ENCODE measurements at places on chromosomes 16 and 17.

DNA sequence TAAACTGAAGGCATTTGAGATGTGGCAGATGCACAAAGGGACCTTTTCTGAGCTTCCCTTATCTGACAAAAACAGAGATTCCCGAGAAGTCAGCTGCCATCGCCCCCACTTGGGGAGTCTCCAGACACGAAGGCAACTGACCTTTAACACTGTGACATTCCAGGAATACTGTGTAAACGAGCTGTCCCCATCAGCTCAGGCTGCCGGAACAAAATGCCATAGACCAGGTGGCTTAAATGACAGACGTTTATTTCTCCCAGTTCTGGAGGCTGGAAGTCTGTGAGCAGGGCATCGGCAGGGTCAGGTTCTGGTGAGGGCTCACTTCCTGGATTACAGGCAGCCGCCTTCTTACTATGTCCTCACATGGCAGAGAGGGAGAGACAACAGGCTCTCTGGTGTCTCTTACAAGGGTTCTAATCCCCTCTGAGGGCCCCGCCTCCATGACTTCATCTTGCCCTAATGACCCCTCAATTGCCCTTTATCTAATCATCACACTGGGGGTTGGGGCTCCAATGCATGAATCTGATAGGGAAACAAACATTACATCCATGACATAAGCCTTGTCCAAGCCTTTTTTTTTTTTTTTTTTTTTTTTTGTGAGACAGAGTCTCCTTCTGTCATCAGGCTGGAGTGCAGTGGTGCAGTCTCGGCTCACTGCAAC is 178.5 kb upstream of the RPL38 start:
- no peak for DNase-seq

DNA sequence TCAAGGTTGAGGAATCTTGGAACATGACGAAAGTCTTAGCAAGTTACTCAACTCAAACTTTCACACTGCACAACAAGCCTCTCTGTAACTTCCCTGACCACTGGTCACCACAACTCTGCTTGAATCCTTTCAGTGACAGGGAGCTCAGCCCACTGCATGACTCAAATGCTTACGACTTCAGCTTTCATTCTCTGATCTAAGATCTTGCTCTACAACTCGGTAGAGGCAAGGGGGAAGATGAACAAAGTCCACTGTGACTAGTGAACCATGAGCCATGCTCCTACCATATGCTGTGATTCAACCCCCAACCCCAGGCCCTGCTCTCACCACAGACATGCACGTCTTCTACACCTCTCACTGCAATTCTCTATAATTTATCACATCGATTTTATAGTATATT is 160.9 kb downstream of the SLC39A11 start:
- DNase-seq: no peak

GRCh38 chr16:60337671-60338070 is 1603.6 kb upstream of the GOT2 start:
- DNase-seq: no peak

- no peak for DNase-seq
Observed at GRCh38 chr16:50709980-50710379, 16.6 kb downstream of the NOD2 start.

- no peak for DNase-seq
Observed at GRCh38 chr17:78960928-78961327, 18.8 kb downstream of the LGALS3BP start.

DNA sequence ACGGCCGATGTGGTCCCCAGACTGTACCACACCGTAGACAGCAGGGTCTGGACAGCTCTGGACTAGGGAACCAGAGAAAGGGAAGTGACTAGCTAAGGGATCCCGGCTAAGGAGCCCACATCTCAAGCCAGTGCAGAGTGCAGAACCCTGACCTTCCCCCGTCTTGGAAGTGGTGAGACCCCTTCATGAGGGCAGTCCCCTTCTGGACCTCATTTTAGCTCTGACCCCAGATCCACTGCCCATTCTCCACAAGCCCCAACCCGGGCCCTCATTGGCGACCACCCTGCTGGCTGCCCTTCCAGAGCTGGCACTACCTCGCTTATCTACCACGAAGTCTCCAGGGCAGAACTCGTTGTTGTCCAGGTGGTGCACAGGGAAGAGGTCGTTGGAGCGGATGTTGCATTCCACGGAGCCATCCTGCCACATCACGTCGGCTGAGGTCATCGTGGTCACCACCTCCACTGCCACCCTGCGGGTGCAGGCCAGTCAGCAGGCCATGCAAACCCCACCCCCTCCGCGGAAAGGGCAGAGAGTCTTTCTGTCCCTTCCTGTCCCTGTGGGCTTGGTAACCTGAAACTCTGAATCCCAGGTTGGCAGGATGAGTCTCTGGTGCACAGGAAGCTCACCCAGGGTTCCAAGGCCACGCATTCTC is 14.2 kb downstream of the SPHK1 start:
- no peak for DNase-seq

DNA sequence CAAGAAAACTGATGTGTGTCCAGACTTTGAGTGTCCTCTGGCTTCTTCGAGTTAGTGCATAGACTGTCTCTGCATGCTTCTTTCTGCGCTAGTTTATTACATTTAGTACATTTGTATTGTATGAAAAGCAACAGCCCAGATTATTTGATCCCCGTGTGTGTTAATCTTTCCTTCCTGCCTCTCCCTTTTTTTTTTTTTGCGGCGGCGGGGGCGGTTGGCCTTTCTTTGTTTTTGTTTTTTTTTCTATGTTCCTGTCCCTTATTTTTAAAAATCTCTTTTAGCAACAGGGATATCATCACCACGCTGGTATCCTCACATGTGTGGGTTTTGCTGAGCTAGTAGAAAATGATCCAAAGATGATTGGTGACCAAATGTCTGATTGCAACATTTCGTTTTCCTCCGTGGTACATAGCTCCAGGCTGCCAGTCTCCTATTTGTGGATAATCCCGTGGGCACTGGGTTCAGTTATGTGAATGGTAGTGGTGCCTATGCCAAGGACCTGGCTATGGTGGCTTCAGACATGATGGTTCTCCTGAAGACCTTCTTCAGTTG is 9.4 kb downstream of the SCPEP1 start:
- DNase-seq: no peak

GRCh38 chr16:89138843-89139520 is 32.6 kb upstream of the CDH15 start:
- DNase-seq: no peak

DNA sequence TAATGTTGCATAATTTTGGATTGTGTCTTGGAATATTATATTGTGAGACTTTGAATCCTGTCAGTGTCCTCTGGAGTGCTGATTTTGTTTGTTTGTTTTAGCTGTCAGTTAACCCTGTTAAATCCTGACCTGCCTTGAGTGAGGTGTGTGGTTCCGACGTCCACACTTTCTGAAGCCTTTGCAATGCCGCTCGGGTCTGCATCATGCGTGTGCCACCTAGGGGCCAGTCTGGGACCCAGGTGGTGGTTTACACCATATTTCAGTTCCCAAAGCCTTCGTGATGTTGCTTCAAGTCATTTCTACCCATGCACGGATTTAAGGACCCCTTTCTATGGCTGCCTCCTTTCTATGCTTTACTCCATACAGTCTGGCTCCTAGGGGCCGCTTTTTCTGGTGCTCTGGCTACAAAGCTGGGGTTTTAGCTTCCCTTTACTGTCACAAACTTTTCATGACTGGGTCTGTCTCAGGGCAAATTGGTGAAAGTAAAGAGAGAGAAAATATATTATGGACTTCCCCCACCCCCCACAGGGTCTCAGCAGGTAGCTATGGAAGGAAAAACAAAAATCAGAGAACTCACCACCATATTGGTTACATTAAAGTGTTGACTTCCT is 11.4 kb upstream of the OR4D1 start:
- DNase-seq: no peak

- DNase-seq: no peak
Observed at GRCh38 chr16:63922560-63922959, 1199.3 kb downstream of the CDH11 start.

GRCh38 chr17:78357177-78357586 is 2.7 kb downstream of the SOCS3 start:
- DNase-seq: no peak

DNA sequence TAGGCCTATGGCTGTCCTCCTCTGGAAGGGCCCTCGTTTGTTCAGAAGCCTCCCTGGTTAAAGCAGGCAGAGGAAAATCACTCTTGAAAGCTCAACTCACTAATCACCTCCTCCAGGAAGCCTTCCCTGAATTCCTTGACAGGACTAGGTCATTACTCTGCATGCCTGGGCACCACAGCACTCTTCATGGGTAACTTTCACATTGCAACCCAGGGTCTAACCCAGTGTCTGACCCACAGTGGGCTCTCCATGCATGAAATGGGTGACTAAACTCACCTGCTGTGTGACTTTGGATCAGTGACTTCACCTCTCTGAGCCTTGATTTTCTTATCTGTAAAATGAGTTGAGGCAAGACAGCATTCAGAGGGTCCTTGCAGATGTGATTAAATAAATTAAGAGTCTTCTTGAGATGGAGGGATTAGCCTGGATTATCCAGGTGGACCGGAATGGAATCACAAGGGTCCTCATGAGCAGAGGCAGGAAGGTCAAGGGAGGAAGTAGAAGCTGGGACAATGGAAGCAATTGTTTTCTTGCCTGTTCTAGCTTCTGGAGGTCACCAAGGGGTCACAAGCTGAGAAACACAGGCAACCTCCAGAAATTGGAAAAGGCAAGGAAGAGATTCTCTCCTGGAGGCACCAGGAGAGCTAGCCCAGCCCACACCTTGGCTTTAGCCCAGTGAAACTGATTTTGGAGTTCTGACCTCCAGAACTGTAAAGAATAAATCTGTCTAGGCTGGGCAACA is 3.8 kb upstream of the RAI1 start:
- no peak for DNase-seq

- no peak for DNase-seq
Observed at GRCh38 chr17:32896647-32897258, 19.8 kb upstream of the MYO1D start.

DNA sequence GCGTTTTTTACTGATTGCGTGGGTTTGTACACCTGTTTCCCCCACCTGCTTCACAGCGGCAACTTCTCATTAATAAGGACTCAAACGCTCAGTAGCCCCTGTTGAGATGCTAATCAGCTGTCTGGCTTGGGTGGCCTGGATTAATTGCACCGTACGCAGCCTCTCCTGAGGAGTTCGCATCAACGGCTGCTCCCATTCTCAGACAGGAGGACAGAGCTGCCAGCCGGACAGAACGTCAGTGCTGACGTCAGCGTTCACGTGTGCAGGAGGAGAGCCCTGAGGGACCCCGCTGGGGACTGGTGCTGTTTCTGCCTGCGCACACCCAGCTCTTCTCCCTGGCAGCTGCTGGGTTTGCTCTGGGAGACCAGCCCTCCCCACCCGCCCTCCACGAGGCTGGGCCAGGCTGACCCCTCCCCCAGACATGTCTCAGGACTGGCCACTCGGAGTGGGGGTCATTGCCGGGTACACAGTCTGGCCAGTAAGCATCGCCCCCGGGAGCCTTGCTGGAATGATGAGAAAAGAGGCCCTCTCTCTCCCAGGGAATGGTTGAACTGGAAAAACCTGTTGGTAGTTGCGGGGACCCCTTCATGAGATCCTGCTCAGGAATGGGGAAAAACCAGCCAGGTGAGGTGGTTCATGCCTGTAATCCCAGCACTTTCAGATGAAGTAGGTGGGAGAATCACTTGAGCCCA is 5.7 kb upstream of the BANP start:
- peak; percentile 91 for DNase-seq

DNA sequence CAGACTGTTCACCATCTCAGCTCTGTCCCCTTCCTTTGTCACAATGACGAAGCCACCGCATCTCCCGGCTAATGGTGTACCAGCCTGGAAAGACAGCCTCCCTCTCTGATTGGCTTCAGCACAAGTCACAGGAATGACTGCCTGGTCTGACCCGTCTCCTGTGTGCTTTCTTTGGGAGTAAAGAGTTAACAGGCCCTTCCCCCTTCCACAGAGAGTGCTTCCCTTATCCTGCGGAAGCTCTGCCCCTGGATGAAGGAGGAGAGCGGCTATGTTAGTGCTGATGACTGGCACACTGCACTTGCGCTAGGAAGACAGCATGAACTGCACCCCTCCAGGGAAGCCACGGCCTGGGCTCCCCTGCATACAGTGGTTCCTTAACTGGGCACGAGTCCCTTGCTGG is 11.3 kb downstream of the USB1 start:
- DNase-seq: no peak

GRCh38 chr16:908526-909155 is 62.1 kb downstream of the LMF1 start:
- DNase-seq: no peak

GRCh38 chr16:53152329-53152728 is 97.5 kb downstream of the CHD9 start:
- no peak for DNase-seq

- no peak for DNase-seq
Observed at GRCh38 chr16:4556112-4556511, at the start of gene C16orf96. TSS of gene C16orf96 (plus strand) at chr16:4556340. CDS start at chr16:4556490, 150 bp downstream.

DNA sequence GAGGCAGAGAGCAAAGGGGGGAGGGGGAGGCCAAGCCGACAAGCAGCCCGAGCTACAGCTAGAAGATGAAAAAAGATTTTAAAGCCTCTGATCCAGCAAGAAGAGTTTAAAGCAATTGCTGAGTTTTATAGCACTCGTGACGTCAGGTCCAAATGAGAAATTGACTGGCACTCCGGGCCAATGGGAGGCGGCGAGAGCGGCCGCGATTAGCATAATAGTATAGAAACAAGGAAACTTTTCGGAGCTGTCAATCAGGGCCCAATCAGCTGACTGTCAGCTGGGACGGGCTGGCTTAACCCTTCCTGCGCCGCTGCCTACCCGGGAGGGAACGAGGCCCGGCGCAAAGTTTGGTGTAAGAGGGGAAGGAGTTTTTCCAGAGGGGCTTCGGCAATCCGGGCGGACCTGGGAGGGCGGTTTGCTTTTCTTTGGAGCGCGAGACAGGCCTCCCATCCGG is at the start of gene MAF:
Gene MAF, minus strand, starts transcription at position 100 of the 454 bp plus-strand sequence. CDS start 835 bp downstream, outside the sequence.
- peak; percentile 85 for DNase-seq

- peak; percentile 20 for DNase-seq
Observed at GRCh38 chr17:40417258-40417608, 463 bp downstream of the TOP2A start.

GRCh38 chr17:72079700-72080099 is 41.1 kb upstream of the SOX9 start:
- DNase-seq: no peak

DNA sequence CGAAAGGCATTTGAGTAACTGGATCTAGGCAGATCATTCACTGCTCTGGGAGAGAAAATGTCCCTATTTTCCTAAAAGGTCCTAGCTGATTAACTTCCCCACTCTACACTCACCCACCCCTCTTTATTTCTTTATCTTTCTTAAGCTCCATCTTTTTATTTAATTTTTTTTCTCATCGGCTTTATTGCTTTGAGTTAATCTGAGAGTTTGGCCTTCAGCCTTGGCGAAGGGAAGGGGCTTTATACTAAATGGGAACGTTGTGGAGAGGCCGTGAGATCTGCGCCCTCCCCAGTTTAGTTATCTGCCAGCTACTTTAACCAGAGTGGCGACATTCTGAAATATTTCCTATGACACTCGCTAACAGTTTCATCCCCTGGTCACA is 882 bp upstream of the TOX3 start:
- peak; percentile 18 for DNase-seq

DNA sequence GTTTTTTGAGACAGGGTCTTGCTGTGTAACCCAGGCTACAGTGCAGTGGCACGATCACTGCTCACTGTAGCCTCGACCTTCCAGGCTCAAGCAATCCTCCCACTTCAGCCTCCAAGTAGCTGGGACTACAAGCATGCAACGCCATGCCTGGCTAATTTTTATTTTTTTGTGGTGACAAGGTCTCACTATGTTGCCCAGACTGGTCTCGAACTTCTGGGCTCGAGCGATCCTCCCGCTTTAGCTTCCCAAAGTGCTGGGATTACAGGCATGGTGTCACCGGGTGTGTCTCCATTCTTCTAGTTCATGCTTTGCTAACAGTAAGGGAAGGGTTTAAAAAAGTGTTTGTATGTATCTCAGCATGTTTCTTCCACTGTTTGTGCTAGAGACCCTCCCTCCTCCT is 101.8 kb downstream of the HIC1 start:
- DNase-seq: no peak
